ENCODE measurements at places on chromosomes 12 and 14.

DNA sequence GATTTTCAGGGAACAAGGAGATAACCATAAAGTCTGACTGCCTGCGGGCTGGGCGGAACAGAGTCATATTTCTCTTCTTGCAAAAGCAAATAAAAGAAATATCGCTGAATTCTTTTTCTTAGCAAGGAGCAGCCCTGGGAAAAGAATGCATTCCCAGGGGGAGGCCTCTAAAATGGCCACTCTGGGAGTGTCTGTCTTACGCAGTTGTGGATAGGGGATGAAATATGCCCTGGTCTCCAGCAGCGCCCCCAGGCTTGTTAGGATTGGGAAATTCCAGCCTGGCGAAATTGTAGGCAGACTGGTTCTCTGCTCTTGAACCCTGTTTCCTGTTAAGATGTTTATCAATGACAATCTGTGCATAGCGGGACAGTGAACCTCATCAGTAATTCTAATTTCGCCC lies 40.5 kb downstream of the PCNX1 start:
- no peak for DNase-seq

GRCh38 chr12:112169966-112170365 lies 44.6 kb downstream of the TRAFD1 start:
- no peak for DNase-seq

DNA sequence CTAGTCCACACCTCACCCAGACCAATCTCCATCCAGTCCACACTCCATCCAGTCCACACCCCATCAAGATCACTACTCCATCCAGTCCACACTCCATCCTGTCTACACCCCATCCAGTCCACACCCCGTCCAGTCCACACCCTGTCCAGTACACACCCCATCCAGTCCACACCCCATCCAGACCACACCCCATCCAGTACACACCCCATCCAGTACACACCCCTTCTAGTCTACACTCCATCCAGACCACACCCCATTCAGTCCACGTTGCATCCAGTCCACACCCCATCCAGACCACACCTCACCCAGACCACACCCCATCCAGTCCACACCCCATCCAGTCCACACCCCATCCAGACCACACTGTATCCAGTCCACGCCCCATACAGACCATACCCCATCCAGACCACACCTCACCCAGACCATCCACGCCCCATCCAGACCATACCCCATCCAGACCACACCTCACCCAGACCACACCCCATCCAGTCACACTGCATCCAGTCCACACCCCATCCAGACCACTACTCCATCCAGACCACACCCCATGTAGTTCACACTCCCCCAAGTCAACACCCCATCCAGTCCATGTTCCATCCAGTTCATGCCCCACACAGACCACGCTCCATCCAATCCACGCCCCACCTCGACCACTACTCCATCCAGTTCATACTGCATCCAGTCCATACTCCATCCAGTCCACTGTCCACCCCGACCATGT lies 116.6 kb upstream of the RTL1 start:
- no peak for DNase-seq

GRCh38 chr12:112148031-112148513 lies 22.7 kb downstream of the TRAFD1 start:
- DNase-seq, result no peak

- no peak for DNase-seq
Measured at GRCh38 chr12:67501362-67501761, 147.2 kb upstream of the DYRK2 start.

DNA sequence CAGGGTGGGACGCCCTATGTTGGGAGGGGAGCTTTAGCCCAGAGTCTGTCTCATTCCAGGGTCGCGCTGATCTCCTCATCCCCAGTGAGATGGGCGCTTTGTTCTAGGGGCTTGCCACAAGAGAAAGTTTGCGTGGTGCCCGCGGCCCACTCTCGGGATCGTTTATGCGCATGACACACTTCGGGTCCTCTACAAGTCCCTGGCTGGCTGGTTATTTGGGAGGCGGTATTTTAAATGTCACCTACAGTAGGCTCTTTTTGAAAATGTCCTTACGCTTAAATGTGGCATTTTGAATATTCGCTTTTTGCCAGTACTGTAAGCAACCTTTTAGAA lies 541 bp downstream of the GOLT1B start:
- no peak for DNase-seq

DNA sequence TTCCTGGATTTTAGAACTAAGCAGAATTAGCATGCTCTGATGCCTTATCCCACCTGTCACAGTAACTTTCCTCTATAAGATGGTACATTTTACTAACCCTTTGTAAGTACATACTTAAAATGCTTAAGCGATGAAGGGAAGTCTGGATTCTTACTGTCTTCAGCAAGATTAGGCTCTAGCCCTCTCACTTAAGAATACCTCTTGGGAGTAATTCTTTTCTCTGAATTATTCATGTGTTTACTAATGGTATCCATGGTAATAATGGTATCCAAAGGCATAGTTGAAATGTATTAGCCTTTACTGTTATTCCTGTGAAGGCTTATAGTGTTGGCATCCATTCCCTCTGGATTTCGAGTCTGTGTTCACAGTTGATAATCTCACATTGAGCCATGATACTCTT lies 176.9 kb downstream of the MON2 start:
- DNase-seq, result no peak

DNA sequence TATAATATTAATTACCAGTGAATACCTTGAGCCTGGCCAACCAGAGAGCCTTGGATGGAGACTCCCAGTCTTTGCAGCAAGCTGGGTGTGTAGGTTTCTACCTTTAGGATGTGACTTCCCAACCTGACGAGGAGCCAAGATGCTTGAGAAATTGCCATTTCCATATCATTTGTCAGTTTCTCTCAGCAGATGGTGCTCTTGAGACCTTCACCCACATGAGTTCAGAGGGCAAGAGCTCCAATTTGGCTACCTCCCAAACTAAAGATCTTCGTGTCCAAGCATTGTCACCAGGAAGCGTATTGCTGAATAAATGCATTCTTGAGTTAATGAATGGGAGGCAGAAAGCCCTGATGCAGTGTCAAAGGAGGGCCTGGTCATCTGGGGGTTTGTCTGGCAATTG lies 106.4 kb upstream of the TBX5 start:
- no peak for DNase-seq

DNA sequence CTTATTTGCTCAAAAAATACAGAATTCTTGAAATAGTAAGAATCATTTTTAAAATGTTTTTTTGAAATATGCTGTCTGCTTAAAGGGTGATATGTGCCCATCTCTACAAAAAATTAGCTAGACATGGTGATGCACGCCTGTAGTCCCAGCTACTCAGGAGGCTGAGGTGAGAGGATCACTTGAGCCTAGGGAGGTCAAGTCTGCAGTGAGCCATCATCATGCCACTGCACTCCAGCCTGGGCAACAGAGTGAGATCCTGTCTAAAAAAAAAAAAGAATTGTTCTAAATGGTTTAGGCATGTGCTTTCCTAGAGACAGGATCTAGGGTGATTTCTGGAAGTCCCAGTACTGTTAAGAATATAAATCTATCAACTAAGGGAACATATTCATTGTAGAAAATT lies 75.6 kb upstream of the HECTD1 start:
- DNase-seq, result no peak

- no peak for DNase-seq
Measured at GRCh38 chr12:132946246-132946820, 9.8 kb downstream of the ZNF605 start.

DNA sequence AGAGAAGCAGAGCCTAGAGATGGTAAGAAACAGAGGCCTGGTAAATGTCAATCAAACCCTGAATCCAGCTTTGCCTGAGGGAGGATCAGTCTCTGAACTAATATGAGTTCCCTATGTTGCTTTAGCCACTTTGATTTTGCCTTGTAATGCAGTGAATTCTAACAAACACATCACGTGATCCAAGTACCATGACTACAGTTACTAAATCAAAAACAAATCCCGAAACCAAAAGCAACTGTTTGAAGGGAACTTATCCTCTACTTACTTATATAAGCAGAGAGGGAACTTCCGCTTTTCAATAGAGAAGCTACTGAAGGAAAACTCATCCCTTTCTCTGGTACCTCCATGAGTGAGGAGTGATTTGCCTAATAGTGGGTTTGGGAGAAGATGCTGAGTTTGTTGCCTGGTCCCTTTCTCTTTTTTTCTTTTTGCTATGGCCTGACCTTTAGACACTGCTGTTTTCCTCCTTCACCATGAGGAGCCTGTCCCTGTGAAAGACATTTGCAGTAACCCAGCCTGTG lies 7.7 kb upstream of the PPTC7 start:
- DNase-seq, result no peak

DNA sequence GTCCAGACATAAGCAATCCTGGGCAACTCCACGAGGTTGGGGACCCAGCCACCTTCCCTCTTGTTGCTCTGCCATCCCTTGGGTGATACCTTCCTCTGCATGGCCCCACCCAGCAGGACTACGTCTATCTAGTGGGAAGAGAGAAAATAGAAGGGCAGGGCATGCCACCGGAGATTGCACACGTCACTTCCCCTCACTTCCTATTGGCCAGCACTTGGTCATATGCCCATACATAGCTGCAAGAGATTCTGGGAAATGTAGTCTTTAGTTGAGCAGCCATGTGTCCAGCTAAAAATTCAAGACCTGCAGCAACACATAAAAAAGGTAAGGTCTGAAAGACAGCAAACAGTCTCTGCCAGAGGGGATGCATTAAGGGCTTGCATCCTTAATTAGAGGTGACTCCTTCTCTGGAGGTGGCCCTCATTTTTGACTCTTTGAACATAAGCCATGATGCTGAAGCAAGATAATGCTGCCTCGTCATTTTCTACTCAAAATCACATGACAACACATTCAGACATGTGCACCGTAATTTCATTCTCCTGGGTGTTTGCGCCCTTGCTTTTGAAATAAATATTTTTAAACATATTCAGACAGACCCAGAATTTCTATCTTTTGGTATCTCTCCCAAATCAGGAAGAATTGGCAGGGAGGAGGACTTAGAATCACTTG lies 91.8 kb upstream of the PWP1 start:
- DNase-seq, result no peak

- DNase-seq, result no peak
Measured at GRCh38 chr12:132505105-132505851, 15.3 kb downstream of the FBRSL1 start.

DNA sequence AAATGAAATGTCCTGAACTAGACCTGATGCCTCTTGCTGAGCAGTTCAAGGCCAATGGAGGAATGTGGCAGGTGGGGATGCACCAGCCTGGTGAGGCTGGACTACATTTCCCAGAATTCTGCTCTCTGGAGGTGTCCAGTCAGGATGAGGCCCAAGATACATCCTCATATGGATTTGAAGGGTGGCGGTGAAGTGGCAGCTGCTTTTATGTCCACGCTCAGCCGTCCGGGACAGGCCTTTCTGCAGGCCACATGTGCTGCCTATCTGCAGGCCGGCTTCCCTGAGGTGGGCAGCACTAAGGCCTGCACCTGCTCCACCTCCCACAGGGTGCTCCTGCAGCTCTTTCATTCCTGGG lies 230.2 kb downstream of the BCL11B start:
- no peak for DNase-seq

- no peak for DNase-seq
Measured at GRCh38 chr14:89640141-89640540, 223.1 kb upstream of the FOXN3 start.

DNA sequence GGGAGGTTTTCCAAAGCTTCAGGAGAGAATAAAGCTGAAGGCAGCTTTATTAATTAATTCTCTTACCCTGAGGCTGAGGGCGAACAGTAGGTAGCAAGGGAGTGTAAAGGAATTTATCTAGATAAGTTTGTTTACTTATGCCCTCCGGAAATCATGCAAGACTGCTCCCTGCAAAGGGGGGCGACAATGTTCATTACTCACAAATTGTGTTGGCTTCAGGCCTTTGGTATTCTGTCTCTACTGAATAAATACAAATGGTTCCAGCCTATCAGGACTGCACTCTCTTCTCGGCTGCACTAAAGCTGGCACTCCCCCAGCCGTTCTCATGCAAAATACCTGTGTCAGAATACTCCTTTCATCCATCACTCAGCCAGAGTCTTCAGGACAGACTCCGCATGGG lies 120.8 kb downstream of the PPHLN1 start:
- DNase-seq, result no peak

DNA sequence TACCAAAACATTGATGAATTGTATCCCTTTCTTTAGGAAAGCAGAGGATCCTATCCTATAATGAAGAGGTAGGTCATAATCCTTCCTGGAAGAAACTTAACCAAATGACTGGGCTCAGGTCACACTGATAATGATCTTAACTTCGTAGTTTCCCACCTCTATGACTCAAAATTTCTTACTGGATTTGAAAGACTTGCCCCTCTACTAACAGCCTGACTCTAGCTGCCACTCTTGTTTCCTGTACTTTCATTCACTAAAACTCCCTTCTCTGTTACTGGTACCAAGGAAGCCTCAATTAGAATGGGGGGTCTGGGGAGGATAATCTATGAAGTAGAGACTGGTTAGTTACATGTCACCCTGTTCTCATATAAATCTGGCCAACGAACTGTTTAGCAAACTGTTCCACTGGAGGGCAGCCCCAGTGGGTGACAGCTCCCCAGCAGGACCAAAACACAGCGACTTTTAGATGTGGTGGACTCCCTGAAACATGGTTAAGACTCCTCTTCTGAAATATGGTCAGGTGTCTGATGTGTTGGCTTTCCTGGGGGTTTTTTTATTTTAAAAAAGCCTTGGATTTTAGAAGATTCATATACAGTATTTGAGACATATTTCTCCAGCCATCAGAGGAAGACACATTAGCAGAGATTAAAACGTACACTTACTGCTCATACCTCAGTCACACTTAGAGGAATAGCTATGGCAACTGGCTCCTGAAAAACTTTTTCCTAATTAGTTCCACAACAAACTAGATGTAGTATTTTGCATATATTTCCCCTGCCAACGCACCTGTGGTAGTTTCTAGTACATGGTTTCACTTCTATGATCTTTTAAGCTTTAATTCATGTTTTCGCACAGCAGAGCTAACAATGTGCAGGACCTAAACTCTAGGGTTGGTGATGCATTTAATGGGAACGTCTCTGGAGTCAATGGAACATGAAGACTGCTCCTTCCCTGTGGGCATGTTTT lies 72.3 kb downstream of the ACADS start:
- no peak for DNase-seq

DNA sequence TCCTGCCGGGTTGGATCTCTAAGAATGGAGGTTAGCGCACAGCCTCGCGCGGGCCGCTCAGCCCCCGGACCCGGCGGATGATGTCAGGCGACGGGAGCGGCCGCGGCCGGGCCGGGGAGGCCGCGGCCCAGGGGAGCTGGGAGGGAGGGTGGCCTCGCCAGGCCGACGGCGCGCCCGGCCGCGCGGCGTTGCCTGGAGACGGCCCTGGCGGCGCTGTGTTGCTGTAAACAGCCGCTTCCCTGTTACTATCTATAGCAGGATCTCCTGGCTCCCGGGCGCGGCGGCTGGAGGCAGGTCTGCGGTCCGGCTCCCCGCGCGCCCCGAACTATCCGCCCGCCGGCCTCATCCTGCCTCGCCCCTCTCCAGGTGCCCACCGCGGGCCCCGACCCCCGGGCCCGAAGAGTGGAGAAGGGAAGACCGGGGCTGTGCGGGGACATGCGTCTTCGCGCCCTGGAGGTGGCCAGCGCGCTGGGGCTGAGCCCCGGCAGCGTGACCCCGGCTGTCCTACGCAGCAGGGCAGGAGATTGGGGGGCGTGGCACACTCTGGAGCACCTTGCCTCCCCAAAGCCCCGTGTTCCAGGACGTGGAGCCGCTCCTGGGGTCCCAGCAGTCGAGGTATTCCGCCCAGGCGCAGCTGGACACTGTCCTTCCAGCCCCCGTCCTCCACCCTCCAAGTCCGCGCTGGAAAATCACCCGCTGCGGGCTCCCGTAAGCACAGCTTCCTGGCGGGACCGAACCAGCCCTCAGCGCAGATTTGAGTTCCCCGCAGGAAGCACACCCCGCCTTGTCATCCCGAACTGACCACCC lies 1.4 kb upstream of the FOS start:
- no peak for DNase-seq

Measured in stimulated activated CD4-positive, alpha-beta T cell treated with anti-CD3 and anti-CD28 coated beads, Interleukin-1b, Interleukin-23, amount 100 ng/mL, for 24 hours (primary cell).